ENCODE measurements at places on chromosomes 7 and 10.
A peak's percentile ranks its signal among the peaks of the same experiment; 100 is the strongest.

DNA sequence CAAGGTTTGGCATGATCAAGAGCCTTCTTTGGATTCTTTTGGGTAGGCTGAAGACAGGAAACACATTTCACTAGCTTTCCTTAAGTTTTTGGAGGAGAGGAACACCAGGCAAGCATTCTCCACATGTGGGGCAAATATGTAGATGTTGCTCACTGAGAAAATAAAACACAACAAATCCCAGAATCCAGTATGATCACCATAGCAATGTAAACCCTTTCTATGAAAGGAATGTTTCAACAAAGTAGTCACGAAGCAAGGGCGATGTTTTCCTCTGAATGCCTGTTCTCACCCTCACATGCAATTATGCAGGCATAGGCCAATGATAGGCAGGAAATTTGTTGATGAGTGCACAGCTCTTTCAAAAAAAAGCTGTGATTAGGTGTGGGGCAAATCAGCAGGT, 20.5 kb upstream of the CEP41 start:
- DNase-seq: no peak

- no peak for DNase-seq
Observed at GRCh38 chr10:30491204-30491915, 57.4 kb downstream of the MAP3K8 start.

GRCh38 chr7:105990727-105991453, 27.8 kb downstream of the CDHR3 start:
- DNase-seq: no peak

- peak; percentile 90 for DNase-seq
Observed at GRCh38 chr7:26857506-26858240, 6.7 kb downstream of the SKAP2 start.

DNA sequence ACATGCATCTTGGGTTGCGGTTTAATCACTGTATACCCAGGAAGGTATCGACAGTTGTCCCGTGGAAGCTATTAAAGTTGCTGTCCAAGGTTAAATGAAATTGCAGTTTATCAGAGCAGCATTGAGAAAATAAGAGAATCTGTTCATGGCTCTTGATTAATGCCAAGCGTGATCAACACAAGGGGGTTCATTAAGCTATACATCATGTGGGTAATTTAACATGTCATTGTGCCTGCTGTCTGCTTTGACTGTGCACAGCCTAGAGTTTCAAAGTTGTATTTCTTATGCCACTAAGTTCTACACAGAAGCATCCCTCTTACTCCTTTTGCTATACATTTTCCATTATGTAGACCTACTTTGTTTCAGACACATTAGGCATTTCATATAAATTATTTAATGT, 74.8 kb upstream of the SP8 start:
- DNase-seq: no peak
